ENCODE measurements at places on chromosomes 7 and 10. TPM values are rescaled to one million over a fixed set of nuclear protein-coding genes. Genes with fewer than 3 reads are reported as not detected.

DNA sequence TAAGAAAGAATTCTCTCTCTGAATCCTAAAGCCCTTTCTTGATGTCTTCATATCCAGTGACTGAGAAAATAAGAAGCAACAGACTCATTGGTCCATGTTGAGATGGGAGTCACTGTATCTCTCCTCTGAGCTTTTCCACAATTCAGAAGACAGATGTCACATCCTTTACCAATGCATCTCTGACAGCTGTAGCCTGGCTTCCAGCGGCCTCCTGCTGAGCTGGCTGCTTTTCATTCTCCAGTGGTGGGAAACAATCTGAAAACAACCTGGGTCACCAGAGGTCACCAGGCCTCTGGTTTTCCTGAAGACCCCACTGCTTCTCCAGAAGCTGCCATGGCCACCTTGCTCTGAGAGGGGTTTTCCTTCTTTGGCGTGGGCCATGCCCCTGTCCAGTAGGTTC is 18.3 kb upstream of the RPA3 start:
- no peak for DNase-seq

UTF1 gene
- not detected for total RNA-seq

DNA sequence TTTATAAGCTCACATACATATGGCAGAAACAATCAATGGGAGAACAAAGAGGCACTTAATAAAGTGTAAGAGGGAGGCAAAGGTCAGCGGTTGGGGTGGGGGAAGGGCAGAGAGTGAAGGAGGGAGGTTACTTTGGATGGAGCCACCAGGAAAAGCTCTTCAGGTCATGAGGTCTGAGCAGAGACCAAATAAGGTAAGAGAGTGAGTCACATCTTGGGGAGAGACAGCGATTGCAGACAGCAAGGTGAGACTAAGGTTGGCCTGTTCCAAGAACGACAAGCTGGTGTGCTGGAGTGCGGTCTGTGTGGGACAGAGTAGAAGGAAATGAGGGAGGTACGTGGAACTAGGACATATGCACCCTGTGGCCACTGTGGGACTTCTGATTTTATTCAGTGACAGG is 74.3 kb upstream of the TOMM7 start:
- no peak for DNase-seq

- DNase-seq: no peak
Measured at GRCh38 chr7:40135317-40135610, 459 bp downstream of the SUGCT start.

VWDE gene
- total RNA-seq: not detected

- no peak for DNase-seq
Measured at GRCh38 chr7:112226701-112227276, 20.3 kb downstream of the ZNF277 start.

GRCh38 chr10:11165591-11166543 is 148.2 kb downstream of the CELF2 start:
- no peak for DNase-seq

LHFPL3 gene
- not detected for total RNA-seq

- no peak for DNase-seq
Measured at GRCh38 chr7:45638916-45639315, 64.7 kb downstream of the ADCY1 start.

GRCh38 chr10:84693006-84693405 is 364.6 kb downstream of the CCSER2 start:
- DNase-seq: no peak

GRCh38 chr10:93826355-93826754 is 67.4 kb upstream of the SLC35G1 start:
- no peak for DNase-seq

- no peak for DNase-seq
Measured at GRCh38 chr10:11609492-11610093, 1.9 kb downstream of the USP6NL start.

- no peak for DNase-seq
Measured at GRCh38 chr7:90337106-90337505, 9.4 kb upstream of the GTPBP10 start.

TRIM50 gene
- total RNA-seq: not detected

- DNase-seq: no peak
Measured at GRCh38 chr7:46288010-46288409, 366.9 kb upstream of the IGFBP3 start.

SPDYE1 gene
- not detected for total RNA-seq

GRCh38 chr10:99743841-99744240 is 11.8 kb downstream of the CUTC start:
- no peak for DNase-seq

UBE2D1 gene
- 12.7 TPM for total RNA-seq

TMEM225B gene
- total RNA-seq: 1.8 TPM

ERVW-1 gene
- not detected for total RNA-seq

NXPH1 gene
- not detected for total RNA-seq

MMP21 gene
- not detected for total RNA-seq

DNA sequence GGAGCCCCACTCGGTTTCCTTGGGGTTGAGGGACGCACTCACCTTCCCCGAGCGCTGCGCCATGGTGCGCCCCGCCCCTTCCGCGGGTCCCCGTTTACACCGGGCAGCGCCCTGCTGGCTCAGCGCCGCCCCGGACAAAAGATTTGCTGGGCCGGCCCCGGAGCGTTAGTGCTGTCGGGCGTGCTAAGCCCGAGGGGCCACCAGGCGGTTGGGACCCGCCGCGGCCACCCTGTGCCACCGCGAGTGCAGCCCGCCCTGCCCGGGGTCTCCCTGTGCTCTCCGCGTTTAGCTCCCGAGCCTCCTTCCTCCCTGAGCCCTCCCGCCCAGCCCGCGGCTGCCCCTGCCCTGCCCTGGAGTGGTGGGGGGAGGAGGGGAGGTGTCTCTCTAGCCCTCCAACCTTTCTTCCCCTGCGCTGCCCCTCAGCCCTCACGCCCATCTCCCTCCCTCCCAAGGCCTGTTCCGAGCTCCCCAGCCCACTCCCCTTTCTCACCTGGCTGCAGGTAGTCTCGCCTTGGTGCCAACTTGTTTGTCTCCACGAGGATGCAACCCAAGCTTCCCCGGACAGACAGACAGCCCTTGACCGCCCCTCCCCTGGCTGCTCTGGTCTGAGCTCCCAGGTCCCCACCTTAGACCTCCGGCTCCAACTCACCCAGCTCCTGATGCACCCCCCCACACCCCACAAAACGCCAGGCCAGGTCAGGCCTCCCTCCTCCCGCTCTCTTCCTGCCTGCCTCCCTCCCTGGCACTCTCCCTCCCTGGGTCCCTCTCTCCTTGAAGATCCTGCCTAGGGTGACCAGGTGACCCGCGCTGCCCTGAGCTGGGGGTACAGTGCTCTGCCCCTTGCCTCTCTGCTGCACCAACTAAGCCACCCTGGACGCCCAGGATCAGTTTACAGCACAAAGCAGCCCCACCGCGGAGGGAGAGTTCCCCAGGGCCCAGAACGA is at the start of gene CRYGN:
CRYGN (minus strand) TSS at position 287 of the 944 bp plus-strand sequence; CDS start at position 63, 224 bp downstream.
- no peak for DNase-seq

GRCh38 chr10:59575269-59575668 is 134.4 kb downstream of the SLC16A9 start:
- DNase-seq: no peak

- no peak for DNase-seq
Measured at GRCh38 chr7:33965183-33965744, 59.9 kb downstream of the BMPER start.

DNA sequence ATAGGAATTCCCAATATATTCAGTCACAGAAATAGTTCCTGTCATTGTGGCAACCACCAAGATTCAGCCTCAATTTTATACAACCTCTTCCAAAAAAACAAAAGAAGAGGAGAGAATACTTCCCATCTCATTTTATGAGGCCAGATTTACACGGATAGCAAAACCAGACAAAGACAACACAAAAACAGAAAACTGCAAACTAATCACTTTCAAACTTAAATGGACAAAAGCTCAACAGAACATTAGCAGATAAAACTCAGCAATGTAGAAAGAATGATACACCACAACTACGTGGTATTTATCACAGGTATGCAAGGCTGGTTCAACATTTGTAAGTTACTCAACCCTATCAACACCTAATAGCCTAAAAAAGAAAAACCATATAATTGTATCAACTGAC is 22.0 kb downstream of the PEX1 start:
- no peak for DNase-seq

GRCh38 chr7:92657391-92657790 is 67.2 kb upstream of the FAM133B start:
- DNase-seq: no peak

- no peak for DNase-seq
Measured at GRCh38 chr10:5615316-5615715, 51.1 kb downstream of the ASB13 start.

GRCh38 chr10:103564776-103565520 is 71.4 kb downstream of the NEURL1 start:
- no peak for DNase-seq

DNA sequence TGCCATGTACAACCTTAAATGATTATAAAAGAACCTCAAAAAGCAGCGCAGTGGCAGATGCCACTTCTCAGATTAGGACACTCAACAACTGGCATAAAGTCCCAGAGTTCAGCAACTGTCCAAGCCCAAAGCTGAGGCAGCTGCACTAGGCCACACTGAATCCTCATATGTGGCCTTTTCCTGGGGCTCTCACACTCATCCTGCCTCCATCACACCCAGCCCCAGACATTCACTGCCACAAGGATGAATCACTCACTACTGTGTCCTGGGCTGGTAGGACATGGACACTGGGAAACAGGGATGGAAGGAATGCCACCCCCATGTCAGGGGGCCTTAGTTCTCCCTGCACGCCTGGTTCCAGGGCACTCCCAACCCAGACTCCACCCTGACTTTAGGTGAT is 547.7 kb downstream of the TNS3 start:
- no peak for DNase-seq

VGF gene
- not detected for total RNA-seq

SGPL1 gene
- 44.2 TPM for total RNA-seq

RAB11FIP2 gene
- 20.9 TPM for total RNA-seq

EN2 gene
- total RNA-seq: 0.15 TPM

DNA sequence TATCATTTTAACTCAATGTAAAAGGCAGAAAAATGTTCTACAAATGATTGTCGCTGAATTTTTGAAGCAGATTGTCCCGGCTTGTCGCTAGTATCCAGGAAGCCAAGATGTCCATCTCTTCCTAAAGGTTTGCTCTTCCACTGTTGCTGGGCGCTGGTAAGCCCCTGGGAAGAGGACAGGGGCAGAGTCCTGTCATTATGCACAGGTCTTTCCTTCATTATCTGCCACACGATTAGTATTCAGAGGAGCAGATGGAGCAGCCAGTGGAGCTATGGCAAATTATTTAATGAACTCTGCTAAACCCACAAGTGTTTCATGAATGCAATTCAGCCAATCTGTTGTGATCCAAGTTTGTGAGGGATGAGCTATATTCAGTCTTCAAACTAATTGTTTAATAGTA is 499.1 kb upstream of the NRP1 start:
- DNase-seq: no peak

ARHGEF5 gene
- total RNA-seq: 2.6 TPM

LRMDA gene
- 3.5 TPM for total RNA-seq

PLAC9 gene
- 121 TPM for total RNA-seq

GFRA1 gene
- 73.3 TPM for total RNA-seq

GRCh38 chr10:124624466-124624865 is 119.7 kb downstream of the FAM53B start:
- DNase-seq: no peak

- no peak for DNase-seq
Measured at GRCh38 chr7:130135208-130136205, 65.2 kb downstream of the KLHDC10 start.

- DNase-seq: no peak
Measured at GRCh38 chr10:2137549-2138174, 400.3 kb upstream of the ADARB2 start.

- no peak for DNase-seq
Measured at GRCh38 chr7:7834761-7835160, 116.4 kb upstream of the RPA3 start.

GRCh38 chr10:19719284-19719683 is 96.9 kb upstream of the PLXDC2 start:
- no peak for DNase-seq
